HTR-8/SVneo (cell line): ENCODE measurements at places on chromosomes 7 and 10.

GRCh38 chr7:103447073-103447960 is 1.3 kb upstream of the SLC26A5 start:
- peak; percentile 47 for DNase-seq

GRCh38 chr7:28575241-28575643 is 162.9 kb downstream of the CREB5 start:
- DNase-seq: no peak

DNA sequence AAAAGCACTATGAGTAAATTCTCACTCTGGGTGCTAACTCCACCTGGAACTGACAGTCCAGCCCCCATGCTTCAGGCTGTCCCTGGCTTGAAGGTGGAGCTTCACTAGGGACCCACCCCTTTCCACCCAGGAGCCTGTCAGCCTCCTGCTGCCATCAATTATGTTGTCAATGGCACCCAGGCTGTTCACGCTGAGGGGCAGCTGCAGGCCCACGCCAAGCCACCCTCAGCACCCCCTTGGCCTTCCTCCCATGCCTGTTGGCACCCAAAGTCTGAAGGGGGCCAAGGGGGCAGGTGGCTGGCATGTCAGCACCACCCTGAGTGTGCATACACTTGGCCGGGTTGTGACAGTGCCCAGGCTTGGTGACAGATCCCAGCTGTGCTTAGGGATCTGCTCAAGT is 149.3 kb downstream of the NXPH1 start:
- DNase-seq: no peak

GRCh38 chr7:1713502-1714484 is 43.7 kb downstream of the ELFN1 start:
- DNase-seq: no peak

DNA sequence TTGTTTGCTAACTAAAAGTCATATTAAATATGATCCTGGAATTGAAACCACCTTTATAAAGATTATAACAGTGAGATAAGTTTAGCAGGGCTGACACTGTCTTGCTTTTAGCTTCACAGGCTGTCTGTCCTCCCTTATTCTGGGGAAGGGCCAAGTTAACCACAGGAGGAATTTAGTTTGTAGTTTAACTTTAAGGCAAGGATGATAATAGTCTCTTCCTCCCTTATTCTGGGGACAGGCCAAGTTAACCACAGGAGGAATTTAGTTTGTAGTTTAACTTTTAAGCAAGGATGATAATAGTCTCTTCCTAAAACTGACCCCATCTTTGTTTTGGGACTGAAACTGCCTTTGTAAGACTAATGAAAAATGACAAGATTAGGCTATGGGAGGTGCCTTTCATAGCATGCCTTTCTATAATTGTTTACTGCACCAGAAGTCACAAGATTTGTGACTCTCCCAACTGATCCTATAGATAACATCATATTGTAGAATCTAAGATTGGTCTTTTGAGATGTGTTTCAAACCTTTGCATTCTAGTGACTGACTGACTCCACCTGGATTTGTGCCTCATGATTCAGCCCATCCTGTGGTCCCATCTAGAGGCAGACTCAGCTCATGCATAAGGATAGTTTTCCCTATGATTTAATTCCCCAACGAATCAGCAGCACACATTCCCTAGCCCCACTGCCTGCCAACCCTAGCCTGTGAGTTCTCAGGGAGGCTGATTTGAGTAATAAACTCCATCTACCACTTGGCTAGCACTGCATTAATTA is 212.0 kb downstream of the MAGI2 start:
- DNase-seq: no peak

GRCh38 chr10:111830359-111830758 is 353.2 kb downstream of the GPAM start:
- no peak for DNase-seq

GRCh38 chr10:124025660-124026588 is 67.5 kb downstream of the CHST15 start:
- DNase-seq: no peak

GRCh38 chr10:11255796-11256444 is 238.2 kb downstream of the CELF2 start:
- no peak for DNase-seq

DNA sequence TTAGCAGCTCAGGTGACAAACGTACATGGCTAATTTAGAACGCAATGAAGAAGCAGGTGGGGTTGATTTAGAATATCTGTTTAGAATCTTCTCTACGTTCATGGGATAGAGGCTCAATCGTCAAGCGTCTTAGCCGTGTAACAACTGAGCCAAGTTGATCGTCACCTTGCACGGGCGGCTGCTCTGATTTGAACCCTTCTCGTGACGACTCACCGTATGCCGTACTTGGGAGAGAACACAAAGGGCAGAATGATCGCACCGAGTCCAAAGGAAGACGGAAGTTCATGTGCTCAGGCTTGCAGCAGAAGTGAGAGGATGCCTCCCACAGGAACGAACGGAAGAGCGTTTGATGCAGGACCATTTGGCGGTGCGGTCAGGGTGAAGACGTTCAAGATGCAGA is 108.3 kb upstream of the TCERG1L start:
- DNase-seq: no peak

DNA sequence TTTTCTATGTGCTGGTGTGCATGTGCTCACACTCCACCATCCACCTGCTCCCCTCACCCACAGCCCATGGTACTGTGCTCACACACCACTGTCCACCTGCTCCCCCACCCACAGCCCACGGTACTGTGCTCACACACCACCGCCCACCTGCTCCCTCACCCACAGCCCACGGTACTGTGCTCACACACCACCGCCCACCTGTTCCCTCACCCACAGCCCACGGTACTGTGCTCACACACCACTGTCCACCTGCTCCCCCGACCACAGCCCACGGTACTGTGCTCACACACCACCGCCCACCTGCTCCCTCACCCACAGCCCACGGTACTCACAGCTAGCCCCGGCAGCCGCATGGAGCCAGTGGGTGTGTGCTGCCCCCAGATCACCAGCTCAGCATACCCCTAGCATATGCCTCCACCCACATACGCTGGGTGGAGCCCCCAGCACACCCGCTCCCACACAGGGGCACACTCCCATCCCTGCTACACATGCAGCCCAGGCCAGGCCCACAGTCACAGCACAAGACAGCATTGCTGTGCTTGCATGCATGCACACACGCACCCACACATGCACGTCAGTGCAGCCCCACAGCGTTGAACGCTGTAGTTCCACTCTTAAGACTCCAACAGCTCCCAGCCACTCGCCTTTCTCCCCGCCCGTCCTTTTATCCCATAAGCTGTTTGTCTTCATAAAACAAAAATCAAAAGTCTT is 62.0 kb downstream of the PAX2 start:
- no peak for DNase-seq

GRCh38 chr7:99396418-99397296 is 11.7 kb downstream of the PDAP1 start:
- DNase-seq: no peak

DNA sequence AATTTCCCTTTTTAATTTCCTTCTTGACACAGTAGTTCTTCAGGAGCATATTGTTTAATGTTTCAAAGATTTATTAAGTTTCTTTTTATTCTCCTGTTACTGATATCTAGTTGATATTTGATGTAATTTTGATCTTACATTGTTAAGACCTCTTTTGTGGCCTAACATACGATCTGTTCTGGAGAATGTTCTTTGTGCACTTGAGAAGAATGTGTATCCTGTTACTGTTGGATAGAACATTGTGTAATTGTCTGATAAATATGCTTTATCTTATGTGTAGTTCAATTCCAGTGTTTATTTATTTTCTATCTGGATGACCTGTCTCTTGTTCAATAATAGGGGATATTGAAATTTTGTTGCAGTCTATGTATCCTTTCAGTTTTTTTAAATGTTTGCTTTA is 106.7 kb downstream of the ITGB1 start:
- DNase-seq: no peak

DNA sequence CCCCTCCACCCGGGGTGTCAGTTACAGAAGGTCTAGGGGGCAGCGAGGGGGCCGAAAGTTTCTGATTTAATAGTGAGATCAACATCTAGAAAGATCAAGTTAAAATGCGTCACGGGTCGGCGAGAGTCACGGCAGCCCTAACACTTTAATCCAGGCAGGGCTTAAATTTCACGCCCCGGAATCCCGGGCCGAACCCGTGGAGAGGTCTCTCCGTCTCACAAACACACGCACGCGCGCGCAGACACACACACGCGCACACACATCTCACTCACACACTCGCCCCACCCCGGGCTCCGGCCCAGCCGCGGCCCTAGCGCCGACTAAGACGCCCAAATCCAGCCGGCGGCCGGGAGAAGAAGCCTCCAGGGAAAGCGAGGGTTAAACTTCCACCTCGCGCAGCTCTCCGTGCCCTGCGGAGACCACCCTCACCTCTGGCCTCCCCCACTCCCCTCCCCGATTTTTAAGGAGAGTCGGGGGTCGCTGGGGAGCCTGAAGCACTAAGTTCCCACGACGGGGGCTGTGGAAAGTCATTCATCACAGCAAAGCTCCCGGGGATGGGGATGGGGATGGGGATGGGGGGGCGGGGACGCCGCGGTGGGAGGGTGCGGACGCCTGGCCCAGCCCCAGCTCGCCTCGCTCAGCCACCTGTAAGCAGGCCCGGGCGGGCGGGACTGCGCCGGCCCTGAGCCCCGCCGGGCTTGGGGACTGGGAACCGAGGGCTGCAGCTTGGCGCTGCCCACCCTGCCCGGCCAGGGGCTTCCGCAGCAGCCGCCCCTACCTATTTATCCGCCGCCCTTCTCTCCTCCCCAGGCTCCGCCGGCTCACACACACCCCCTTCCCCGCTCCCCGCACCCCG is 1.6 kb downstream of the PDGFA start:
- no peak for DNase-seq

- peak; percentile 85 for DNase-seq
These were observed 91.0 kb downstream of the ALOX5 start for GRCh38 chr10:45464958-45465567.

- no peak for DNase-seq
These were observed 61.9 kb upstream of the CACUL1 start for GRCh38 chr10:118816471-118817168.

DNA sequence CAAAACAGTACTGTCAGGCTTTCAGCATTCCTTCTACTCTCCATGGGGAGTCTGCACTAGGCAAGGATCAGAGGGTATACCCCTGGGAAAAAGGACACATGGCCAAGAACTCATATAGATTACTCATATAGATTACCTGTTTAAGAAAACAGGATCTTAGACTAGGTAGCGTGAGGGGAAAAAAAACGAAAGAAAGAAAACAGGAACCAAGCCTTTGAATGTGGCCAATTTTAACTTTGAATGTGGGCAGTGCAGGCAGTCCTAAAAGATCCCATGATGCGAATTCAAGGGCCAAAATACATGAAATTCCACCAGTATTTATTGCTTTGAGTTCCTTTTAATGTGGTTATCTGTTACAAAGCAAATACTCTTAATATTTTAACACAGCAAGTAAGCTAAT is 108.6 kb upstream of the TAC1 start:
- DNase-seq: no peak

DNA sequence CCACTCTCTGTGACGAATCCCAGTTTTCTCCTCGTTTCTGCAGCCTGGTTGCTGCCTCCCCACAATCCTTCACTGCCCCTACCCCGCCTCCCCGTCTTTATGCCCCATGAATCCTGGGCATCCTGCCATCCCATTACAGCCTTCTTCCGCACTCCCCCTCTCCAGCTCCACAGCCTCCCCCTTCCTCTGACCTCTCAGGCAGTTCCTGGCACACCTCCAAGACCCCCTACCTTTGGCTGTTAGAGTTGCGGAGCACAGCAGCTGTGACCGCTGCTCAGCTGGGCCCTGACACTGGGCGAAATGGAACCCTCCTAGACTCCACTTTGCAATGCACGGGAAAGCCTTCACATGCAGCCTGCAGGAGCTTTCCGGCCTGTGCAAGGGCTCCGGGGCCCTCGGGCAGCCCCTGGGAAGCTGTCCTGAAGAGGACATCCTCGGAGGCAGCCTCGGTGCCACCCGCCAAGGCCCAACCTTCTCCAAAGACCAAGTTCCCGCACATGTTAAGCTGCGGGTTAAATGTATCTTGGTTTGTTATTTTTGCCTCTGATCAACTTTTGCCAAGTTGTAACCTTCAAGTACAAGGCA is 400.7 kb upstream of the MKI67 start:
- no peak for DNase-seq

- DNase-seq: no peak
These were observed 126.5 kb upstream of the VKORC1L1 start for GRCh38 chr7:65746398-65746669.

DNA sequence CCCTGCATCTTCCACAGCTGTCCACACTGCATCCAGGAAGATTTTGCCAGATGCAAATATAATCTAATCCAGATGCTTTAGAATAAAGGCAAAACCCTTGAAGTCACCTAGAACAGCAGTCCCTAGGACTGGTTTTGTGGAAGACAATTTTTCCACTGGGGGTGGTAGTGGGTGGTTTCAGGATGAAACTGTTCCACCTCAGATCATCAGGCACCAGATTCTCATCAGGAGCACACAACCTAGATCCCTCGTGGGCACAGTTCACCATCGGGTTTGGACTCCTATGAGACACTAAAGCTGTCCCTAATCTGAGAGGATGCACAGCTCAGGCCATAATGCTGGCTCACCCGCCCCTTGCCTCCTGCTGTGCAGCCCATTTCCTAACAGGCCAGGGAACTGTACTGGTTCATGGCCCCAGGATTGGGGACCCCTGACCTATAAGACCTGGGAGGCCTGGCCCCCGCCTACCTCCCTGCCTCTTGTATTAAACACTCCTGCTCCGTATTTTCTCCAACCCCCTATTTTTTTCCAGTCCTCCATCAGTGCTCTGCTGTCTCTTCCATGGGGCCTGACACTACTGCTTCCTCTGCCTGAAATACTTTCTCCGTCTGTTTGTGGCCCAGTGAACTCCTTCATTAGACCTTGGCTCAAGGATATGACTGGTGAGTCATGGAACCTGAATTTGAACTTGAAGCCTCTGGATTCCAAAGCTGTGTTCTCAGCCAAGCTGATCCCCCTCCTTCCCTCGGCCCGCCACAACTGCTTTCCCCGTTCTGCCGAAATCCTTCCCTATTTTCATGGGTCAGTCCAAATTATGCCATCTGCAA is 79.9 kb upstream of the RHEB start:
- DNase-seq: peak; percentile 80

- DNase-seq: no peak
These were observed 396.0 kb downstream of the PHF14 start for GRCh38 chr7:11369696-11370095.

DNA sequence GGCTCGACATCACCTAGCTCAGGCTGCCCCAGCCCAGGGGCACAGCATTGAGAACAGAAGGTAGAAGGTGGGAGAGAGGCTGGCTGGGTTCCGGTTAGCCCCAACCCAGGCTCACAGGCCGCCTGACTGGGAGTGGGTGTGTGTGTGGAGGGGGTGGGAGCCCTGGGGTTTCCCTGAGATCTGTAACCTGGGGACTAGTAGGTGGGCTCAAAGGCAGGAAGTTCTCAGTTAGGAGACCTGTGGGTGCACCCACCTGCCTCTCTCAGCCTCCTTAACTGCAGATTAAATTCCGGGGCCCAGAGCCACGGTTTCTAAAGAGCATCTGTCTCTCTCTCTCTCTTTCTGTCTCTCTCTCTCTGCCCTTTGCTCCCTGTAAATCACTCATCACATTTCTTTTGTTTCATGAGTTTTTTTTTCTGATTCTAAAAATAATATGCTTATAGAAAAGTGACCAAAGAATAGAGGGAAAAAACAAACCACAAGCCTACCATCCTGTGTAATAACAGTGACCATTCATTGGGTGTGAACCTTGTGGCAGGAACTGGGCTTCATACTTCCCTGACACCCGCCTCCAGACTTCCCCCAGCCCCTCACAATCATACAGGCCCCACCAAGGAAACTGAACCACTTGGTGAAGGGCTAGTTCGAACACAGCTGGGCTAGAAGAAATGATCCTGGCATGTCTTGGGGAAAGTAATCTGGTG is 83.4 kb upstream of the SMNDC1 start:
- DNase-seq: no peak
